Inflammatory macrophage treated with lipopolysaccharide for 1 hour (primary cell): ENCODE measurements at places on chromosomes 2 and 18.

- no peak for DNase-seq
Measured at GRCh38 chr2:38107738-38108410, 31.9 kb upstream of the CYP1B1 start.

- DNase-seq, result no peak
Measured at GRCh38 chr2:239095460-239096081, 247.7 kb downstream of the TWIST2 start.

- DNase-seq, result no peak
Measured at GRCh38 chr2:64922482-64923384, 66.5 kb upstream of the SLC1A4 start.

DNA sequence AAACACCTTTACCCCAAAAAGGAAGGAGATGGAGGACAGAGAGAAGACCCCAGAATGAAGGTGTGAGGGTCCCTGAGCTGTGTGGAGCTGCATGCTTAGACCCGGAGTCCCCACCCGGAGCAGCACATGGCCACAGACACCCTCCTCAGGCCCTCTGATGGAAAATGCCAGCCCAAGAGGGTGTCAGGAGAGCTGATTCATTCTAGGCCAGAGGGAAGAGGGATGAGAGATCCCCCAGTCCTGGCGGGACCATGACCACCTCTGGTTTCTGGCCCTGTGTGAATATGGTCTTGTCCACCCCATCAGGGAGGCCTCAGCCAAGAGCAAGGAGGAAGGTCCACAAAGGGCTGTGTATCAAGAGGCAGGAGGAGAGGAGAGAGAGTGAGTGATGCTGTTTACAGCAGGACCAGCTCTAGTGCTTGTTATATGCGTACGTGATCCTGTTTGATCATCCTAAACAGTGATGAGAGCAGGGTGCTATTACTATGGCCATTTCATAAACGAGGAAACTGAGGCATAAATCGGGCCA lies 186.6 kb upstream of the HAAO start:
- DNase-seq, result no peak

DNA sequence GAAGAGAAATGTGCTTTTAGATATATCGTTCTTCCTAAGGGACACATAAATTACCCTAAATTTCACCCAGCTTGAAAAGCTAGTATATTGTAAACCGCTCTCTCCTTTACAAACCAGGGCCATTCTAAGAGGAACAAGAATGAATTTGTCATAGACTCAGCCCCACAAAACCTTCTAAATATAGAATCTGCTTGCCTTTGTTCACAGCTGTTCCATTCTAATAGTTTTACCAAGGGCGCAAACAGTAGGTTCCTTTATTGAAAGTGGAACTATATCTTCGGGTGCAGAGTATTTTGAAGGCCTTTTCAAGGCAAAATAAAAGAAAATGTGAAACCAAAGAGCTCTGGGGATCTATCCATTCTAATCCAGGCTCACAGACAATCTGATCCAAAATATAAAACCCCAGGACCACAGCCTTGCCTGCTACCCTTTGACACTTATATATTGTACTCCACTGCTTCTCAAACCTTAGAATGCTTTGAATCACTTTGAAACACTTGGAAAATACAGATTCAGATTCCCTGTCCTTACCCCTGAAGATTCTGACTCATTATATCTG lies 316.8 kb downstream of the PAX3 start:
- no peak for DNase-seq

DNA sequence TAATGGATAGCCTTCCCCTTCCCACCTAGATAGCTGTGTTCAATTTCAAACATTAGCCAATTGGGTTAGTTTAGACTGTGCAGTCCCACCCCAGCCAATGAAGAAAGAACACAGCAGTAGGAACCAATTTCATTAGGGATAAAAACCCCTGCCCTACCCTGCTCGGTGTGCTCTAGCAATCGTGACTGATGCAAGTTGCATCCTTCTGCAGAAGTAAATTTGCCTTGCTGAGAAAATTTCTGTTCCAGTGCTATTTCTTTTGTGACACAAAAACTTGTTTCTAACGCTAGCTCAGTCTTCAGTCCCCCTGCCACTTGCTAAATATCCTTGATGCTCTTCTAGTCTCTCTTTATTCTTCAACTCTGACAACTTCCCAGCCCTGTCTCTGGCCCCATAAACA lies 15.2 kb upstream of the SAP130 start:
- no peak for DNase-seq

- DNase-seq, result no peak
Measured at GRCh38 chr2:40034198-40034597, 255.1 kb upstream of the THUMPD2 start.

GRCh38 chr2:98804736-98805135 lies 73.8 kb upstream of the MGAT4A start:
- no peak for DNase-seq

DNA sequence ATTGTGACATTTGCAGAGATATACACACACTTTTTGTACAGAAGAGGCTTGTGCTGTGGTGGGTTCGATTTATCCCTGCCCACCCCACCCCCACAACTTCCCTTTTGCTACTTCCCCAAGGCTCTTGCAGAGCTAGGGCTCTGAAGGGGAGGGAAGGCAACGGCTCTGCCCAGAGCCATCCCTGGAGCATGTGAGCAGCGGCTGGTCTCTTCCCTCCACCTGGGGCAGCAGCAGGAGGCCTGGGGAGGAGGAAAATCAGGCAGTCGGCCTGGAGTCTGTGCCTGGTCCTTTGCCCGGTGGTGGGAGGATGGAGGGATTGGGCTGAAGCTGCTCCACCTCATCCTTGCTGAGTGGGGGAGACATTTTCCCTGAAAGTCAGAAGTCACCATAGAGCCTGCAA lies 40.0 kb downstream of the STEAP3 start:
- DNase-seq, result peak; percentile 58

GRCh38 chr2:233082931-233083755 lies 23.0 kb downstream of the INPP5D start:
- no peak for DNase-seq

- DNase-seq, result no peak
Measured at GRCh38 chr18:77567205-77567604, 317.6 kb downstream of the GALR1 start.

DNA sequence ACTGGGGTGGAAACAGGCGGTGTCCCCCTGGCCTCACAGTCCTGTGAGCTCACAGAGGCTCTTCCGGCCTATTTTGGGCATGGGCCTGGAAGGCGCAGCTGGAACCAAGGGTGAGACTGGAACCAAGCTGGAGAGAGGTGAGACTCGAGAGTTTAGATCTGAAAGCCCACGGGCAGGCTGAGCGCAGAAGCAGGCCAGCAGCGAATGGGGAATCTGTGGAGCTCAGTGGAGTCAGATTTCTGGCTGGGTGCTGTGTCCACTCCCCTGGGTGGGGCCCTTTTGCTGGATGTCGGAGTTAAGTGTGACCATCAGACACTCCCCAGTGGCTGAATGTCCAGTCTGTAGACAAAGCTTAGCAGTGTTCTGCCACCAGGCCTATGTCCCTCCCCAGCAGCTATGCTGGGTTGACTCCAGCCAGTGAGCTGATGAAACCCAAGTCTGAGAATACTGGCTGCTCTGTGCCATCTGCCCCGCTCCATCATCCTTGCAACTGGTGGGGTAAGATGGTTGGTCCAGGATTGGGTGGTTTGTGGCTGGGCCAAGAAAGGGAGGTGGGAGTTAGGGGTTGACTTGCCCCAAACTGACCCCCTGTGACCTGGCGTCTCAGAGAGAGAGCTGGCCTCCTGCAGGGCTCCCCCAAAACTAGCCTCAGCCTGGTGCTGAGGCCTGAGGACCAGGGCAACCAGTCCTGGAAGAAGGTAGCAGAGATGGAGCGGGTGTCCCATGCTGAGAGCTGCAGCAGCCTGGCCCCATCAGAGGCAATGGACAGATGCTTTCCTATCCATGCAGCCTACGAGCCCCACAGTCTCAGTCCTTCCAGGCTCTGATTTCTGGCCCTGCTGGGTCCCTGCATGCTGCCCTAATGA lies 34.4 kb downstream of the CYP26B1 start:
- no peak for DNase-seq

GRCh38 chr2:104584393-104584792 lies 269.5 kb upstream of the POU3F3 start:
- DNase-seq, result no peak

GRCh38 chr2:235366807-235367206 lies 127.0 kb upstream of the AGAP1 start:
- no peak for DNase-seq

DNA sequence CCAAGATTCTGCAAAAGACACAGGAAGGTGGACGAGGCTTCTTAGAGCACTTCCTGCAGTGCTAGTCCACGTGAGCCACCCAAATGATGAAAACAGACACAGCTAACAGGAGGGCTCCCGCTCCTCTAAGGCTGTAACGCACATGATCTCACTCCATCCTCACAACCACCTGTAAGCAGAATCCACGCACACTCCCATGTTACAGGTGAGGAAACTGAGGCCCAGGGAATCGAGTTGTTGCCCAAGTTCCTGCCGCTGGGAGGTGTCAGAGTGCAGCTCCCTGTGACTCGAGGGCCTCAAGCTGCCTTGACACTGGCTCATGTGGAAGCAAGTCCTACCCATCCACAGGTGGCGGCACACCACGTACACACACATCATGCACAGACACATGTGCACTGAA lies 4.4 kb downstream of the DNMT3A start:
- no peak for DNase-seq

GRCh38 chr2:240615820-240616547 lies 9.3 kb upstream of the GPR35 start:
- DNase-seq, result no peak

DNA sequence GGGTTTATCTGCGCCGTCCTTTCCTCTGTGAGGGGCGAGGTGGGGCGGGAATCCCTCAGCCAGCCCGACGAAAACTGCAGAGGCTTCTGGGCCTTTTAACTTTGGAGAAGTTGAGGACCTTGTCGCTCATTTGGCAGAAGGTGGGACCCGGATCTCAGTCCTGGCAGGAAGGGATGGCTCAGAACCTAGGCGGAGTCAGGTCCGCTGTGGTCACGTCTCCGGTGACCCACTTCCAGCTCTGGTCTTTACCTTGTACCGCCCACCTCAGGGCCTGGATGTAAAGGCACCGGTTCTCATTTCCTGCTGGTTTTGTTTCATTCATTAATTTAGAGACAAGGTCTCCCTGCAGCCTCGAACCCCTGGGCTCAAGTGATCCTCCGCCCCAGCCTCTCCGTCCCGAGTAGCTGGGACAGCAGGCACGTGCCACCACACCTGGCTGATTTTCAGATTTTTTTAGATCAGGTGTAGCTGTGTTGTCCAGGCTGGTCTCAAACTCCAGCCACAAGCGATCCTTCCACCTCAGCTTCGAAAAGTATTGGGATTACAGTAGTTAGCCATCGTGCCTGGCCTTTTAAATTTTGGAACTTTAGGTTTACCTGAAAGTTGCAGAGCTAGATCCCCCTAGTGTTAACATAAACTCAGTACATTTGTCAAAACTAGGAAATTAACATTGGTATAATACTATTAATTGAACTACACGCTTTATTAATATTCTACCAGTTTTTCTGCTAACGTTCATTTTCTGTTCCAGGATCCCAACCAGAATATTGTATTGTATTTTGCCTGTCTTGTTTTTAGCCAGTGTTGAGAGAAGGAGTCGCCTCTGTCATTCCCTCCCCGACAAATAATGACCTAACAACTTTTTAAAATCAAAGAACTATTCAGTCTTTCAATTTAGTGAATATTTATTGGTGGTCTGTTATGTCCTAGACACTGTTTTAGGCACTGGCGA lies 852 bp downstream of the POLI start:
- DNase-seq, result no peak

DNA sequence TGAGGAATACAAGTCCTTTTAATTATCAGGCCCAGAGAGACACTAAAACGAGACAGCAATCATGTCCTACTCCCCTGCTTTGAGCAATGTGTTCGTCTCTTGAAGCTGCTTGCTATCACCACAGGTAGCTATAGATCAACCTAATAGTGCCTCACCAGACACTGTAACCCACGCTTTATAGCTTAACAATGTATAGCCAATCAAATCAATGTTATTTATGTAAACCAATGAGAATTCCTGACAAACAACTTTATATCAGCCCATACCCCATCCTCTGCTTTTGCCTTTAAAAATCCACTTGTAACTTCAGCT lies 26.1 kb downstream of the TMEM247 start:
- DNase-seq, result no peak

DNA sequence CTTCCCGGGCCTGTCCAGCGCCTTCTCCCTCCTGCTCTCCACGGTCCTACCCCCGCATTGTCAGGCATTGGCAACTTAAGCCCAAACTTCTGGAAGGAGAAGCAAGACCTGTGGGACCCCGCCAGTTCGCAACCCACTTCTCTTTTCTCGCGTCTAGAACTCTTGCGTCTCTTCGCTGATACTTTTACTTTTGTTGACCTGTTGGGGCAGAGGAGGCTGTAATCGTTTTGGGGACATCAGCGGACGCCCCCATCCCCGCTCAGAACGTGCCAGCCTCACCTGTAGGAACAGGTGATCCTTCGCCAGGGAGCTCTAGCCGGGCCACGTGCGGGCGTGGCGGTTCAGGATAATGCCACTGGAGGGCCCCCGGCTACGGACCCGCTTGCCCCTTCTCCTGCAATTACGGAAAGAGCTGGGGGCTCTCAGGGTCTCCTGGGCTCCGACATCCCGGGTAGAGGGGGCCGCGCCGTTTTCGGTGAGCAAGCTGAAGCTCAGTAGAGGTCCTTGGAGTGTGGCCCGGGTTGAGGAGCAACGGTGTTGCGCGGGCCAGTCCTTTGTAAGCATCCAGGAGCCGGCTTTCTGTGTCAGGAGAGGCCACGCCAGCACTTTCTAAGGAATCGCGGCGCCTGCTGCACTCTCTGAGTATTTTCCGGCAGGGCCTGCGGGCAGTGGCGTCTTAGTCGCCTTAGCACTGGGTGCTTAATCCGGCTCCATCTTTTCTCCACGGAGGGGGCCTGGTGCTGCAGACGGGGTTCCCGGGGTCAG lies 1.6 kb downstream of the MTCL1 start:
- no peak for DNase-seq

GRCh38 chr2:28749526-28749925 lies 2.1 kb upstream of the PPP1CB start:
- no peak for DNase-seq

DNA sequence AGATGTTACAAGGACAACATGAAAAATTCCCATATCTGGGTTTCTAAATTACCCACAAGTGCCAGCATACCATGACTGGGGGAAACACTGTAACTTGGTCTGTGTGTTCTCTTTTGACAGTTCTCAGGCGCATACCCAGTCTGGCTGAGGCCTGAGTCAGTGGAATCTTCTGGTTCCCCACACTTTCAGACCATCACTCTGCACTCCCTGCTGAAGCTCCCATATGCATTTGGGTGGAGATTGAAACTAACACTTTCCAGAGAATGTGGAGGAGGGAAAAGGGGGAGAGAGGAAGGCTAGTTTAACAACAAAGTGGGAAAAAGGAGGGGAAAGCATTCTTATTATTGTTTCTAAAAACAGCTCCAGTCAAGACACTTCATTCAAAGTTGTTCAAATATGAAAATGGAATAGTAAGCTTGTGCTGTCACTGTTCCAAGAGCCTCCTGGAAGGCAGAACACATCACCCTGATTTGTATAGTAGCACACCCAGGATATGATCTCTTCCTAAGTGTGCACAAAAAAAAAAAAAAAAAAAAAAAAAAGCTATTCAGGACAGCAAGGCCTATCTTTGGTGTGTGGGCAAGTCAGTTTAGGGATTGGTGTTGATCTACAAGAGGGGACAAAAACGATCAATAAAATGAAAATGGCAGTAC lies 48.1 kb upstream of the CTIF start:
- no peak for DNase-seq
